Mucosa of descending colon (tissue), 3 donors: ENCODE measurements at places on chromosomes 11 and 22. TPM values are rescaled to one million over a fixed set of nuclear protein-coding genes. Genes with fewer than 3 reads are reported as not detected.
A peak's percentile ranks its signal among the peaks of the same experiment; 100 is the strongest.

GRCh38 chr22:23570681-23571080 is 9.4 kb downstream of the IGLL1 start:
- no peak for DNase-seq

Gene DNAJB13
- total RNA-seq, result not detected

GRCh38 chr22:44975427-44976262 is 34.2 kb downstream of the PHF21B start:
- DNase-seq, result peak; percentile 89

DNA sequence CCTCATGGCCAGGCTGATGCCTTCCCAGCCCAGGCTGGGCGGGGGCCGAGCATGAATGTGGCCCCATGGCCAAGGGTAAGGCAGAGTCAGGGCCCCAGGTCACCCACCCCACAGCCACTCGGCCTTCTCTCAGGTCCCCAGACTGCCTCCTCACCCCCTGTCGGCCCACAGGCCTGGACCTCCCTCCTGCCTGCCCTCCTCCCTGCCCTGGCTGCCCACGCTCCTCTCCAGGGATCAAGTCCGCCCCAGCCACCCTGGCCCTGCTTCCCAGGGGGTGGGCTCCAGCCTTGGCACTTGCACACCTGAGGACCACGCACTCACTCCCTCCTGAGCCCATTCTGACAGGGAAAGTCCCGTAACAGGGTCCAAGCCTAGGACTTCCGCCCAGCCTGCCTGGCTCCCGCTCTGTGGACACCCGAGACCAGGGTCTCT is 37.8 kb upstream of the TH start:
- no peak for DNase-seq

DNA sequence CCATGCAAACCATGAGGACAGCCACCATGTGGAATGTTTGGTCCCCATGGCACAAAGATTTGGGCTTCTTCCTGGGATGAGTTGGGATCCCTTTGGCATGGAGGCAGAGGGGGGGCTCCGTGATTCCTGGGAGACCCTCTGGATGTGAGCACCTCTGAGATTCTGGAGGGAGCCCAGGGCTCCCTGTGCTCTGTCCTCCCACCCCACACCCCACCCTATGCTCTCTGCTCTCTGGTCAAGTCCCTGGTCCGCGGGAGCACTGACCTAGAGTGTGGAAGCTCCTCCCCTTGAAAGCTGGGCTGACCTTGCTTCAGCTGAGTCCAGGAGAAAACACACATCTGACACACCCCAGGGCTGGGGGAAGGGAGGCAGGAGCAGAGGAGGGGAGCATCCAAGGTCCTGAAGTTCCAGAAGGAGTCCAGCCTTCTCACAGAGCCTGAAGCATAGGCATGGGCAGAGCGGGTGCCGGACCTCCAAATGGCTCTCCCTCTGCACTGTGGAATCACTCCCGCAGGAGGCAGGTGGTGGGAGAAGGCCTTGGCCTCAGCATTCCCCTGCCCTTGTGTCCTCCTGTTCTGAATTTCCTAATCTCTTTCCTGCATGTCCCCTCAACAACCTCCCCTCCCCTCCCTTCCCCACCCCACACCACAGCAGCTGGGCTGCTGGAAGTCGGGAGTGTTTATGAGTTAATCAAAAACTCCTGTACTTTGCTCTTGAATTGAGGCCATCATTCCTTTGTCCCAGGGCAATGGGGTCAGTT is 25.7 kb upstream of the OAF start:
- peak; percentile 83 for DNase-seq

Gene TMEM191C
- total RNA-seq, result 2.1 TPM

Gene CATSPER1
- not detected for total RNA-seq

Gene APOA5
- total RNA-seq, result not detected

Gene CCDC81
- 0.60 TPM for total RNA-seq

- no peak for DNase-seq
These were observed 26.4 kb downstream of the KCNQ1 start for GRCh38 chr11:2471048-2471803.

GRCh38 chr11:3139086-3139440 is 26.0 kb downstream of the OSBPL5 start:
- no peak for DNase-seq

GRCh38 chr11:76625472-76626186 is 44.9 kb downstream of the LRRC32 start:
- no peak for DNase-seq

DNA sequence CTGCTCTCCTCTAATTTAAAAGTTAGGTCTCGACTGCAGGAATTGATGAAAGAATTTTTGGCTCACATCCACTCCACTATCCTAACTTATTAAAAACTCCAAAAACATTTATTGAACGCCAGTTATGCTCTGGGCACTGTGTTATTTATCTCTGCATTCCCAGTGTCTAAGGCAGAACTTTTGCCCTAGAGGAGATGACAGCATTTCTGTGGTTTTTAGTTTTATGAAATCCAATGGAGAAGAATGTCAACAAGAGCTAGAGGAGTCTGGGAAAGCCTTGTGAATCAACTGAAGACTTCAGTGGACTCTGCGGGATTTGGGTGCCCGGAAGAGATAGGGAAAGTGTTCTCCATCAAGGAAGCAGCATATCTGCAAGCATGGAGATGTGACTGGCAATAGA is 217.0 kb upstream of the PGR start:
- no peak for DNase-seq

DNA sequence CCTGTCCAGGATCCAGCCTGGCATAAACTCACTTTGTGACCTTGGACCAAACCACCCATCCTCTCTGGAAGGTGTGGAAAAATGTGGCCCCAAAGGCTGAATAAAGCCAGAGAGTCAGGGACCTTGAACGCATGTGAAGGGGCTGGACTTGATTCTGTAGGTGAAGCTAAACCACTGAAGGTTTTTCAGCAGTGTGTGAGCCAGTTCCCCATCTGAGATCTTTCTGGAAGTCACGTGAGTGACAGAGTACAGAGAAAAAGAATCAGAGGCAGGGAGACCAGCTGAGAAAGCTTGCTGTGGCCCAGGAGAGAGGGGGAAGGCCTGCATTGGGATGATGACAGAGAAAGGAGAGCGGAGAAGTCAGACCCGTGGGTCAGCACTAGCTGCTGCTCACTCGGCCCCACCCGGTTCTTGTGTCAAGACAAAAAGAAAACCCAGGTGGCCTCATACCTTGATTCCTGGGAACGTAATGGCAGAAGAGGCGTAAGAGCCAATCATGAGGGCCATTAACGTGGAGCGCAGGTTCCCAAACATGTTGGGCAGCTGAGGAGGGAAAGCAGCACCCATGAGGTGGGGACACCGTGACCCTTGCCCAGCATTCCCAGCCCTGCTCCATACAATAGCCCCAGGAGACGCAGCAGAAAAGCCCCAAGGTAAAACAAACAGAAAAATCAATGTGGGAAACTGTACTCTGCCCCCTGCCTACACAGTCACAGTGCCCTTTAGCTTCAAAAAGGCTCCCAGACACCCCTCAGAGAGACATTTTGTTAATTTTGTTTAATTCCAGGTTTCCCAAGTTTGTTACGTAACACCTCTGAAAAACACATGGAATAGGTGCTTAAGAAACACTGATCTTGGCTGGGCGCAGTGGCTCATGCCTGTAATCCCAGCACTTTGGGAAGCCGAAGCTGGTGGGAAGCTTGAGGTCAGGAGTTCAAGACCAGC is 17.9 kb downstream of the SLC43A1 start:
- DNase-seq, result no peak

Gene TEX12
- 0.60 TPM for total RNA-seq

- DNase-seq, result no peak
These were observed 30.4 kb downstream of the LDHAL6A start for GRCh38 chr11:18485913-18486528.

DNA sequence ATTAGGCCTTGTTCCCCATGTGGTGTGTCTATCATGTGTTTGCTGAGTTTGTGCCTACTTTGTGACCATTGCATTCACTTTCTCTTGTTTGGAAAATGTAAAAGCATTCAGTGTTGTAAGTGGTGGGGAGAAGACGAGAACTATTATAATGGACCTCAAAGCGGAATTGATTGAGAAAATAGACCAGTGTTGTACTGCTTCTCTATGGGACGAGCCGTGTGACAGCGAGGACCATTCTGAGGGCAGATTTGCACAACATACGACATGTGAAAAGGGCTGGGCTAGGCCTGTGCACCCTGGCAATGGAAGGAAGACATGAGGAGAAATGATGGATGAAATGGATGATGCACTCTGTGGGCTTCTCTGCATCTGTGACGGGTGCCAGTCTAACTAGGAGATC is 233.5 kb downstream of the DSCAML1 start:
- DNase-seq, result no peak

Gene NFAM1
- total RNA-seq, result 0.46 TPM

DNA sequence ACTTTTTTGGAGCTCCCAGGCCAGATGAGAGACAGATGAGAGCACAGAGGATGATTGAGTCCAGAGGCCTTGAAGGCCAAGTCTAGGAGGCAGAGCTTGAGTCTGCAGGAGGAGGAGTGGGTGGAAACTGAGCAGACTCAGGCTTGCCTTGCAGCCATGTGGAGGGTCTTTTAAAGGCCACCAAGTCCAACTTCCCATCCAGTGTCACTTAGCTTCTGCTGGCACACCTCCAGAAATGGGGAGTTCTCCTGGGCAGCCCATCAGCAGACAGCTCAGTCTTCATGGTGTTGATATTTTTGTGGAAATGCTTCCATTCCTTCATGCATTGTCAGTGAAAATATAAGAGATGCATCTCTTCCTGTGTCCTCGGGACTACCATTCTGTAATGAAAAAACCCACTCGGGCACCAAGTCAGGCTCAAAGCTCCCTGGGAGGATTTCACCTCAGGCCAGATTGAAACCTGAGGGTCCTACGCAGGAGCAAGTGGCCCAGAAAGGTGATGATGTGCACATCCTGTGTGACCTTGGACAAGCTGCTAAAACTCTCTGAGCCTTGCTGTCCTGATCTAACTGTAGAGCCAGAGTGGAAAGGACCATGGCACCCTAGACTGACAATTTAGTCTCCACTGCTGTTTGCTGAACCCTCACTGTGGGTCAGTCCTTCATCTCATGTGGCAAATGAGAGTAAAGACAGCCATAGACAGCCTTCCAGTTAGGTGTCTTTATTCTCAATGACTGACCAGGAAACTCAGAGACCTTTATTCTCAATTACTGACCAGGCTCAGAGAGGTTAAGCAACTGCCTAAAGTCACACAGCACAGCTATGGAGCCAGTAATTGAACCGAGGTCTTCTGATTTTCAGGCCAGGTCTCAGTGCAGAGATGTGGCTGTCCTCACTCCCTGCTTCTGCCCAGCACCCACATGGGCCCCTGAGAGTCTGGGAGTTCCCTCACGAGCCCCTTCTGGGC is 2.9 kb upstream of the LRRC32 start:
- DNase-seq, result no peak

Gene DGCR6
- total RNA-seq, result 0.39 TPM

DNA sequence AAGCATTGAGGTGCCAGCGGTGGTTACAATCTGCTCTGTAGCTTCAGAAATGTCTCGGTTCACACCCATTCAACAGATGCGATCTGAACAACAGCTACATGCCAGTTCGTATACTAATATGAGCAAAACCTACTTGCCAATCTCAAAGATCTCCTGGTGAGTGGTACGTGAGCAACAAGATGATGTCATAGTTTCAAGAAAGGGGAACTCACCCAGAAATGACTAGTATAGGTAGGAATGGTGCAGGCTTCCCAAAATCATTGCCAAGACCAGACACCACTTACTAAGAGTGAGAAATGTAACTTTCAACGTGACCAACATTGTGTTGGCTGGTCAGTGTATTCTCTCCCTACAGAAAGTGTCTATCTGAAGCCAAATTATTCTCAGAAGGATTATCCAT is 31.1 kb downstream of the OR6Q1 start:
- no peak for DNase-seq

Gene APBB1
- 64.7 TPM for total RNA-seq

Gene SPTY2D1
- total RNA-seq, result 20.2 TPM

DNA sequence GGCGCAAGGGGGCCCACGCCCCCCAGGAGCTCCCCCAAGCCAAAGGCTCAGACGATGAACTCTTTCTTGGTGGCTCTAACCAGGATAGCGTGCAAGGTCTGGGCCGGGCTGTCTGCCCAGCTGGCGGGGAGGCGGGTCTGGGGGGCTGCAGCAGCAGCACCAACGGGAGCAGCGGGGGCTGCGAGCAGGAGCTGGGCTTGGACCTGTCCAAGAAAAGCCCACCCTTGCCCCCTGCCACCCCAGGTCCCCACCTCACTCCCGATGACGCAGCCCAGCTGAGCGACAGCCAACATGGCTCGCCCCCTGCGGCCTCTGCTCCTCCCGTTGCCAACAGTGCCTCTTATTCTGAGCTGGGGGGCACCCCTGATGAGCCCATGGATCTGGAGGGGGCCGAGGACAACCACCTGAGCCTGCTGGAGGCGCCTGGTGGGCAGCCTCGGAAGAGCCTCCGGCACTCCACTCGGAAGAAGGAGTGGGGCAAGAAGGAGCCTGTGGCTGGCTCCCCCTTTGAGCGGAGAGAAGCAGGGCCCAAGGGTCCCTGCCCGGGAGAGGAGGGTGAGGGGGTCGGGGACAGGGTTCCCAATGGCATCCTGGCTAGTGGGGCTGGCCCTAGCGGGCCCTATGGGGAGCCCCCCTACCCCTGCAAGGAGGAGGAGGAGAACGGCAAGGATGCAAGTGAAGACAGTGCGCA is 21.6 kb upstream of the TMEM191C start:
- no peak for DNase-seq

DNA sequence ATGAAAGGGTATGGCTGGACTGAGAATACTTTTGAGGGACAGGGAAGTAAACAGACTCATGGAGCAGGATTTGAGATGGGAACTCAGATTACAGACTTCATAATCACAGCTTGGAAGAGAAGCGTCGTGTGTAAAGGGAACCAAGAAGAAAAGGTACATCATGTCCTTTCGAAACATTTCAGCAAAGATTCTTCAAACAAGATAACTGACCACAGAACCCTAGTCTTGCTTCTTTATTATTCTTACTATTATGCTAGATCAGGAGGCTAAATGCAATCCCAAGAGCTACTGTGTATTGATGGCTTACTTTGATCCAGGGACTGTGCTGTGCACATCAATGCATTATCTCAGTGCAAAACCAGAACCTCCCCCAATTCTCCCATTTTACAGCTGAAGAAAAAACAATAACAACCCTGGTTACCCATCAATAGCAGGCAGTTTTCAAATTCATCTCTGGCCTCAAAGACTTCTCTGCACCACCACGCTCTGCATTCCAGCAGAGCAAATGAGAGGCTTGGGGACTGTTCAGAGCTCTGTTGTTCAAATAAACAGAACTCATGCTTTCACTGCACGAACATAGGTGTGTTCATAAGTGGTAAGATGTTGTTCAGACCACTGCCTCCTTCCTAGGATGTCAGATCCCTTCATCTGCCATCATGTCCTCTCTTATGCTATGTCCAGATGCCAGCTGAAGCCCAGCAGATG is 104.8 kb upstream of the NAV2 start:
- no peak for DNase-seq
